ENCODE measurements at places on chromosomes 1 and 21.
A peak's percentile ranks its signal among the peaks of the same experiment; 100 is the strongest.

DNA sequence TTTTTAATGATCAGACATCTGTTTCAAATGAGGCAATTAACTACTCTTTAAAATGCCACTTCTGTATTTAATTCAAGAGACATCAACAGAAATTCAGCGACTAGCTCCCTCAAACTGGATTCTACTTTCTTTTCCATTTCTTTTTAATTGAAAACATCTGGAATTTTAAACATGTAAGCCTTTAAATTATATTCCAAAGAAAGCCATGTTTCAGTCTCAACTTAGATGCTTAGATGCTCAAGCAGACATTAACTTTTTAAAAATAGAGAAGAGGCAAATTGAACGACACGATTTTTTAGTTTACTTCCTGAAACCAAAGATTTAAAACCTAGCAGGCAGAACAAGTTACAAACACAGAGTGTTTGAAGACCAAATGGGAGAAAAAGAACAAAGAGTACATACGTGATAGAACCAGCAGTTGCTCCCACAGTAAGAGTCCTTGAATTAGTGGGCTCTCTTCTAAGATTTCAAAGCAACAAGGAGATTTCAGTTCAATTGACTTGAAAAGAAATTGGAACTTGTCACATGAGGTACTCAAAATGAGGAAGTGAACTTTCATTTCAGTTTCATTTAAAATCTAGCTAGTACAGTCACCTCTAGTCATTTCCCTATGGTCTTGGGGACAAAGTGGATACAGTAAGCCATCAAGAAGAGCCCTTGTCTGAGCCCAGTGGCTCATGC lies at the start of gene CTSS:
Gene CTSS (minus strand): TSS at position 483 of the 681 bp plus-strand sequence. CDS start 1,015 bp downstream, outside the sequence.
- DNase-seq, result no peak

- no peak for DNase-seq
These were observed 57.3 kb downstream of the SLC37A1 start for GRCh38 chr21:42570841-42571387.

GRCh38 chr1:204971517-204972336 lies 71.3 kb upstream of the CNTN2 start:
- DNase-seq, result no peak

- no peak for DNase-seq
These were observed 117.6 kb downstream of the CASZ1 start for GRCh38 chr1:10678852-10679251.

GRCh38 chr1:24481843-24482610 lies 20.6 kb upstream of the RCAN3 start:
- no peak for DNase-seq

GRCh38 chr1:111486431-111486830 lies 12.6 kb downstream of the C1orf162 start:
- DNase-seq, result no peak

GRCh38 chr21:37619464-37619974 lies 252.9 kb downstream of the DYRK1A start:
- DNase-seq, result no peak

DNA sequence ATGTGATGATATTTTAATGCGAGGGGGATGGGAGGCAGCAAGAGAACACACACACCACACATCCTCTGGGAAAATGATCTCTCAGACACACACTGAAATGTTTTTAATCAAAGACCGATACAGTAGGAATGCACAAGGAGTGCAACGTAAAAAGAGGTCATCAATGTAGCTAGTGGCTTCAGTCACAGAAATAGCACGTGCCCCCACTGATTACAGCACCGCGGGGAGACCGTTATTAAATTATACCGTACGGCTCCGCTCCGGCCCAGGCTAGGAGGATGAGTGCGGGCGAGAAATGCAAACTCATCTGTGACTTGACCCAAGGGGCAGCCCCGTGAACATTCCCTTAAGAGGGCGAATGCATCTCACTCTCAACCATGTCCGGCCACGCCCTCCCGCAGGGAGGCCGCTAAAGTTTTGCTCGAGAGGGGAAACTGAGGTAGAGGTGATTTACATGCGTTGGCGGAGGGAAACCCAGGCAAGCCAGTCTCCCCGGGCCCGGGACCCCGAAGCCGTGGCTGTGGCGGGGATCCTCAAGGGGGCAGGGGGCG lies 552 bp downstream of the UBR4 start:
- DNase-seq, result no peak

DNA sequence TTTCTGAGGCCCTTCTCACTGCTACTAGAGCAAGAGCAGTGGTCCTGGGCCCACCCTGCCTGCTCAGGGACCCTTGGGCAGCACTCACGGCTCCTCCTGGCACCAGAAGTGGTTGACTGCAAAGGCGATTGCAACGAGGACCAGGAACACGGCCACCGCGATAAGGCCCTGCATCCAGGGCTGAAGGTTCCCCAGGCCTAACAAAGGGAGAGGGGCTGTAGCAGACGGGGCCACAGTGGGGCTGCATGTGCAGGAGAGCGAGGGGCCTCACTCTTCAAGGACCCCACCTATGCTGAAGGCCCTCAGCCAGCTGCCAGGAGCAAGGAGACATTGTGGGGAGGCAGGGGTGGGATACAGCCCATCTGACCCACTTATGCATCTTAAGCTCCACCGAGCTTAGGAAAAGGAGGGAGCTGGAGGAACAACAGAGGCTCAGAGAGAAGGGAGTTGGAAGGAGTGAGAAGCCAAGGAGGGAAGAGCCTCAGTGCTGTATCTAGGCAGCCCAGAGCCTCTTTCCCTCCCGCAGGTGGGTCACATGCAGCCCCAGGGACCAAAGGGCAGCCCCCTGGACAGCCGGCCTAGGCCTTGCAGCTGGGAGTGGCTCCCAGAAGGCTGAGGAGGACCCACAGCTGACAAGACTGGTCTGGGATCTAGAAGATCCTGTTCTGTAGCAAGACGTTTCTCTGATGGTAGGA lies 2.5 kb downstream of the PDZK1IP1 start:
- DNase-seq, result no peak

DNA sequence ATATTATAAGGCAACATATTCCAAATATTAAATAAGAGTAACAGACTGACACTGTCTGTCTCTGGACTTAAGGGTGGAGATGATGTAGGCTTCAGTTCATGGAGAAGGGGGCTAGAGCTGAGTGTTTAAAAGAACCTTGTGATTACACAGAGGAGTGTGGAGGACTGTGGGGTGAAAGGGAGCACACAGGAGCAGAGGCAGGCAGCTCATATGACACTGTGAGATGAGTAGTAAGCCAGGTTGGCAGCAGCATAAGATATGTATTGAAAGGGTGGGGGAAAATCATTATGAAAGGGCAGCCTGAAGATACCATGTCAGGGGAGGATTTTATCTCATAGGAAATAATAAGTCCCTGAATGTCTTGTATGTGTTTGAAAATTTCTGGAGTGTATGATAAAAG lies 104.5 kb downstream of the AK5 start:
- DNase-seq, result no peak

- DNase-seq, result no peak
These were observed 8.2 kb downstream of the TMCC2 start for GRCh38 chr1:205235951-205236350.

- DNase-seq, result no peak
These were observed 69.0 kb downstream of the GADD45A start for GRCh38 chr1:67753776-67754525.

DNA sequence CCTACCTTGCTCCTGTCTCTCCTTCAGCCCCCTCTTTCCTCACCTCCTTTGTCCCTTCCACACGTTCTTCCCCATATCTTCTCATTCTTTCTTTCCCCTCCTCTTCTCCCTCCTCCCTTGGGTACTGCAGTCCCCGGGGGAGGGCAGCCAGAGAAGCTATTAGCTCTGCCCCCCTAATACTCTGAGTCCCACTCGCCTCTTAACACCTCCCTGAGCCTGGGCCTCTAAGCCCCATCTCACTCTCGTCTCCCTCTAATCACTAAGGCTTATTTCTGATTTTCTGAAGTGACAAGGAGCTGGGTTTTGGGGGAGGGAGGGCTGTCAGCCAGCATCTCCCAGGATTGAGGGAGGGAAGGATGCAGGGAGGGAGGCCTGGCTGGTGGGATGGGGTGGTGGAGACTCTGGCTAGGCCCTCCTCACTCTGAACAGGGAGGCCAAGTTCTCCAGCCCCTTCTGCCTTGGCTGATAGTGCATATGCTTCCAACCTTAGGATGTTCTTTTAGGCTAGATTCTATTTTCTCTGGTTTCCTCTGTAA lies 25.6 kb upstream of the DMBX1 start:
- DNase-seq, result no peak

GRCh38 chr1:163071405-163072255 lies 2.5 kb downstream of the RGS4 start:
- no peak for DNase-seq

- DNase-seq, result no peak
These were observed 177.7 kb upstream of the HP1BP3 start for GRCh38 chr1:20964540-20965484.

- DNase-seq, result no peak
These were observed 157.7 kb downstream of the SLC35F3 start for GRCh38 chr1:234062166-234062565.

DNA sequence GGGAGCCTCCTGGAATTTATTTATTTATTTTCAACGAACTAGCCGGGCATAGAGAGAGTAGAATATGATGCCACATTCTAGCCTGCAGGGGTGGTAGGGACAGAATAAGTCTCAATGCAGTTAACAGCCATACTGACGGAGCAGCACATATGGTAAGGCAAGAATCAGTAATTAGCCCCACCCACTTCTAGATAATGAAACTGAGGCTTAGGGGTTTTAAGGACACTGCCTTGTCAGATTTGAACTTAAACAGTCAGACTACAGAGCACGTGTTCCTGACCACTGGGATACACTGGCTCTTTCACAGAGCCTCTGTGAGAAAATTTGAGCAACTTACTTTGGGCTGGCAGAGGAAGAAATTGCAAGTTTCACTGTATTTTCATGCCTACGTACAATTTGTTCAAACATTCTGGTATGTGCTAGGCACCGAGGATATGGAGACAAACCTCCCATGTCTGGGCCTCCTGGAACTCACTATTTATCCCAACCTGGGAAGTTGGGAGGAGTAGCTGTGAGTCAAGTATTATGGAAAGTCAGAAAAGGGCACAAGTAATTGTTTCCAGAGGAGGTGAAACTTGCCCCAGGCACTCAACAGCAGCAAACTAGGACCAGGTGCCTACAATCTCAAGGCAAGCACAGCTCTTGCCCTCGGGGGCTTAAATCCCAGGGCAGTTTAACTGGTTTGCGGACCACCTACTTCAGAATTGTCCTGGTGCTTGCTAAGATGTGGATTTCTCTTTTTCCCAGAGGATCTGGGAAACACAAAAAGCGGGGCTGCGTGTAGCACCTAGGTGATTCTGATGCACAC lies 1.6 kb upstream of the CLIC4 start:
- DNase-seq, result no peak

GRCh38 chr21:38985568-38986378 lies 180.0 kb downstream of the ETS2 start:
- peak; percentile 80 for DNase-seq

DNA sequence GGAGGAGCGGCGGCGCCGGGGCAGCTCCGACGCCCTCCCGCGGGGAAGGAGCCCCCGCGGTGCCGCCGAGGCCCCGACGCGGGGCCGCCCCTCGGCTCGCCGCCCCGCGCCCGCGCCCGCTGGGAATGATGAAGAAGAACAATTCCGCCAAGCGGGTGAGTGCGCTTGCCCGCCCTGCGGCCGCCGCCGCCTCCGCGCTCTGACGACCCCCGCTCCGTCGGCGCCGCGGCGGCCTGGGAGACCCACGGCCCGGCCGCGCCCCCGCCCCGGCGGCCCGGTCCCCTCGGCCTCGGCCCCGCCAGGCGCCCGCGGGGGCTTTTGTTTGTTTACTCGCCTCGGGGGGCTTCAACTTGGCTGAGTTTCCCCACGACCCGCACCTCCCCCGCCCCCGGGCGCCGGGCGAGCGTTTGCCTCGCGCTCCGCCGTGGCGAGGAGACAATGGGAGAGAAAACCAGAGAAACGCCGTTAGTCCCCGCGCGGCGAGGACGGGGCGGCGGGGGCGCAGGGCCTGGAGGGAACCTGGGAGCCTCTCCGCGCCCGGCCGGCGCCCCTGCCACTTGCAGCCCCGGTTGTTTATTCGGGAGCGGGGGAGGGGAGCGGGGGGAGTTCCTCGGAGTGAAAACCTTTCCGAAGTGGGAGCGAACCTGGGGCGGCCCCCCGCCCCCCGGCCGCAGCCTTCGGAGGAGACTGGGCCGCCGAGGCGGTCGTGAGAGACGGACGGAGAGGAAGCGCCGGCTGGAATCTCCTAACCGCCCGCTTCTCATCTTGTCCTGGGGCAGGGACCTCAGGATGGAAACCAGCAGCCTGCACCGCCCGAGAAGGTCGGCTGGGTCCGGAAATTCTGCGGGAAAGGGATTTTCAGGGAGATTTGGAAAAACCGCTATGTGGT lies 661 bp downstream of the PLEKHO1 start:
- peak; percentile 62 for DNase-seq

GRCh38 chr1:156483397-156483796 lies 17.2 kb downstream of the MEF2D start:
- DNase-seq, result no peak

DNA sequence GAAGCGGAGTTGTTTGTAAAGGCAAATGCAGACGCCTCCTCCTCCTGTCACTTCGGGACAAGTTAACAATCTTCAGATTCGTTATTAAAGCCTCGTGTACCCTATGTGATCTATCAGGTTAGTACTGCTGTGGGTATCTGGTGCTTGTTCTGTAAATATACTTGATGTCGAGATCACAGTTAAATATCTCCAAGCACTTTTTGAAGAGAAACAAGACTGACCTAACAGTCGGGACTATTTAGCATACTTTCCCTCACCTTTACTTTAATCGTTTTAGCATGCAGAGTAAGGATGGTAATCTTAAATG lies 710 bp downstream of the KLHL20 start:
- DNase-seq, result no peak

- no peak for DNase-seq
These were observed 39.5 kb downstream of the RGS8 start for GRCh38 chr1:182644886-182645285.

GRCh38 chr1:89822109-89822962 lies 1.5 kb downstream of the LRRC8D start:
- no peak for DNase-seq

DNA sequence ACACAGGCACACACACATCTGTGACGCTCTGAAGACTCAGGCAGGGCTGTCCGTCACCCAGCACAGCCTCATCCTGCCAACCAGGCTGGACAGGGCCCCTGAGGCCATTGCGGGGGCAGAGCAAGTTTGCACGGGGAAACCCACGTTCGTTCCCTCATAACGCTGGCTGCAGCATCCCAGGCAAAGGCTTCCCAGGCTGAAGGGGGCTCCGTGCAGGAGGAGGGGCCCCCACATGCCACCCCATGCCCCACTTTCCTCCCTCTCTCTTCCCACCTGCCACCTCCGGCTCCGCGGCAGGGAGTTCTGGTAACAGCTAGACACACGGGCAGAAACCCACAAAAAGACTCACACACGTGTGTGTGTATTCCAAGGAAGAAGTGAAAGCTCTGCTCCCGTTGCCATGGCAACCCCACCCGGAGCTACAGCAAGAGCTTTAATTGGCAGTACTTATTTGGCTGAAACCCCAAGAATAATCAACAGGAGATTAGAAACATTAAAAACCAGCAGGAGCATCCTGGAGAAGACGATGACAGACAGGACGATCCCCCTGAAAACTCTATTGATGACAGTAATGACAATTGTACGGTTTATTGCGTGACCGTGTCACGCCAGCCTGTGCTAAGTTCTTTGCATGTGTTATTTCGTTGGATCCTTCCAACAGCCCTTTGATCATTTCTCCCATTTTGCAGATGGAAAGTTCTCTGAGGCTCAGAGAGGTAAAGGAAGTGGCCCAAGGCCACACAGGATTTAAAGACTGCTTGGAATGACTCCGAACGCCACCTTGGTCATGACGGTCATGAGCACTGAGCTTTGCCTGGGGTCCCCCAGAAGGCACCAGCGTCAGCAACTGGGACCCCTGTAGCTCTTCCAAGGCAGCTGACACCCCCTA lies 247.1 kb downstream of the NPHP4 start:
- no peak for DNase-seq

- no peak for DNase-seq
These were observed 575.0 kb upstream of the CHRM3 start for GRCh38 chr1:238811211-238811879.

Data from ovary (tissue), 10 donors.